ENCODE measurements at places on chromosomes 7 and 10.

GRCh38 chr10:96439725-96440124 lies 74.0 kb downstream of the TLL2 start:
- no peak for DNase-seq

DNA sequence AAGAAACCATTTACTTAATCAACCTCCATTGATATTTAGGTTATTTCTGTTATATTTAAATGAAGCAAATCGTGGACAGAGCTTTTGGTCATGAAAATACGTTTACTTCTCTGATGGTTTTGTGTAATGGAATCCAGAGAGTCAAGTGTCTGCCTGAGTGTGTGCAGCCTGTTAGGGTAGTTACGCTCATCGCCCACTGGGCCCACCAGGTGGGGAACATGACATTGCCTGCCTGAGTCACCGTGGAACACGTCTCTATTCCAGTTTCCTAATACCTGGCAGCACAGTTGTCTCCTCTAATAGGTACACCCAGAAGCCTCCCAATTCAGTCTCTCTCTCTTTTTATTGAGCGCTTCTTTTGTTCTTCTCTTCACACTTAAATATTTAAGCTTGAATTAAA lies 91.0 kb downstream of the ADCY1 start:
- DNase-seq = no peak

DNA sequence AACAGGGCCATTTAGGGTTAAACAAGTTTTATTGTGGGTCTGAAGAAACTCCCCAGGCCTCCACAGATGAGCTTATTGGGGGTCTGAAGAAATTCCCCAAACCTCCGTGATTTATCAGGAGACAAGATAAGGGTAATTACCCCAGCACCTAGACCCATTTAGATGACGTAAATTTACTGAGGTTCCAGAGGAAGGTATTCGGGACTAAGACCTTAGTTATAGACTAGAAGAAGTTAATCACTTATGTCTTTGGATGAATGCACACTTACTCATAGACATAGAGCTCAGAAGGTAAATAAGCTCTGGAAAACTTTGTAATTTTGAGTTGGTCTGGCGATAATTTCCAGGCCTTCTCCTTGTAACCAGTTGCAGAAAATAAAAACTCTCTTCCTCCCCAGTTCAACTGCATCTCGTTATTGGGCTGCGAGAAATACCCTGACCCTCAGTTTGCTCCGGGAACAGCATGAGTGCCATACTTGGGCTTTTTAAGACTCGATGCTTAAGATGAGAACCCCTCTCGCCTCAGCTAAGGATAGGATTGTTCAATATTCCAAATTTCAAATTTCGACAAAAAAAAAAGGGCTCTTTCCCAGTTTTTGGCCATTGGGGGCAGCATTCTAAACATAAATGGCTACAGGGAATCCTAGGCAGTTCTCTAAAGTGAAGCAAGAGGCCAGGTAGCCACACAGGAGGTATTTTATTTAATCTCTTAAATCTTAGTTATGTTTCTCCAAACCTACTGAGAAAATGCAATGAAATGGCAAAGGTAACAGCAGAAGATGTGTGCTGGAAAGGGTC lies 74.7 kb upstream of the PFKP start:
- DNase-seq = no peak

DNA sequence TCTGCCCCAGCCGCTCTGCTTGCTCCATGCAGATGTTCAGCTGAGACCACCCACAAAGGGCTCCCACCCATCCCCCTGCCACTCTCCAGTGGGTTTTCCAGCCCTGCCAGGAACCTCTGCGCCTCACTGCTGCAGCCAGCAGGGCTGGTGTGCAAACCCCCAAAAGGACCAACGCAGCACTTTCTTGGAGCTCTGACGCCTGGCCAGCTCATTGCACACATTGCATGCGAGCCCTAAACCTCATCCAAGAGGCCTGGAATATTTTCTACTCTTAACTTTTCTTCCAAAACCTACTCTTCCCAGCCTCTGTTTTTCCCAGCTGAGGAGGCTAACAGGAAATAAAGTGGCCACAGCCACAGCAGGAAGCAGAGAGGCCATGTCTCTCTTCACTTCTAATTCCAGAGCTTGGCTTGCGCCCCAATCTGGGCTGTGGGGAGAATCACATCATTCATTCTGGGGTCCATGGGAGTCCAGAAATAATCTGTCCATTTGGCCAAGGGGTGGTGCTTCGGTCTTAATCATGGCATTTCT lies 4.6 kb upstream of the FAM170B start:
- DNase-seq = no peak

DNA sequence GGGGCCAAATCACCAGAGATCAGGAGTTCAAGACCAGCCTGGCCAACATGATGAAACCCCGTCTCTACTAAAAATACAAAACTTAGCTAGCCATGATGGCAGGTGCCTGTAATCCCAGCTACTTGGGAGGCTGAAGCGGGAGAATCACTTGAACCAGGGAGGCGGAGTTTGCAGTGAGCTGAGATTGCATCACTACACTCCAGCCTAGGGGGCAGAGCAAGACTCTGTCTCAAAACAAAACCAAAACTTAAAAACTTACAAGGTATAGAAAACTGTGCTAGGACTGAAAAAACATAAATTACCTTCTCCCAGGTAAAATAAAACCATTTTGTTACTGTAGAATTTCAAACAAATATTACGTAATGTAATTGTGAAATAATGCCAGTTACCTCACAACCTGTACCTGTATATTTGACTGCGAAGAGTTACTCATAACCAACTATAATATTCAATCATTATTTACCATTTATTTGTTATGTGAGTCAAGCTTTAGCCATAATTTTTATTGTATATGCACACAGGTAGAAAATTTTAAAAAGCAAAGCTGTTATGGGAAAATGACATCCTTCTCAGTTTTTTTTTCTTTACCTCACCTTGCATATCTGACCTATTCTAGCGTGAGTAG lies 180.9 kb downstream of the SEMA3A start:
- DNase-seq = no peak

DNA sequence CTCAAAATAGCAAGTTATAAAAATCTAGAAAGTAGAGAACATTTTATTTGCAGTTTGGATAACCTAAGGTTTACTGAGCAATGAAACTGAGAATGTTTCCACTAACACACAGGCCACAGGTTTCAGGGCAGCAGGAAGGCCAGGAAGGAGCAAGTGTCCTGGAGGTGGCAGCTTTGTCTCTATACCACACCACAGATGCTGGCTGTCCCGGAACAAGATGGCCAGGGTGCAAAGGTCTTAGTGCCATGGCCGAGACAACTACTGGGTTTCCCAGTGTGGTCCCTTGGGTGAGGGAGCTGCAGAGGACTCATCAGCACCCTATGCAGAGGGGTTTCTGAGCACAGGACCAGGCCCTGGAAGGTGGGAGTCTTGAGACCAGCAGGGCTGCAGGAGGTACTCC lies 92.0 kb downstream of the CTBP2 start:
- DNase-seq = no peak

DNA sequence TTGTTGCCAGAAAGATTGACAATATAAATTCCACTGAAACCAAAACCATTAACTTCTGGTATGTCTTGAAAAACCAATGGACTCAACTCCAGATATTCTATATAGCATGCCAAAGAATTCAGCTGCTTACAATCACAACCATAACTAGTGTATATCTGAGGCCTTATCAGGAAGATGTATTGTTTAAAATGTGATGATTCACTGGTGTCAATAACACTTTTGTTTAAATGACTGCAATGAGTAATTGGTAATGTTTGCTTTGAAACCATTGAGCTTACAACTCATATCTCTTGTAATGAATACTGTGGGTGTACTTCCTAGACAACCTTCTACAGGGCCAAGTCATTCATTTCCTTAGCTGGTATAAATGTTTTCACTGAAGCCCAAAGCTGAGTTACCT lies 727.9 kb upstream of the KCND2 start:
- DNase-seq = no peak

DNA sequence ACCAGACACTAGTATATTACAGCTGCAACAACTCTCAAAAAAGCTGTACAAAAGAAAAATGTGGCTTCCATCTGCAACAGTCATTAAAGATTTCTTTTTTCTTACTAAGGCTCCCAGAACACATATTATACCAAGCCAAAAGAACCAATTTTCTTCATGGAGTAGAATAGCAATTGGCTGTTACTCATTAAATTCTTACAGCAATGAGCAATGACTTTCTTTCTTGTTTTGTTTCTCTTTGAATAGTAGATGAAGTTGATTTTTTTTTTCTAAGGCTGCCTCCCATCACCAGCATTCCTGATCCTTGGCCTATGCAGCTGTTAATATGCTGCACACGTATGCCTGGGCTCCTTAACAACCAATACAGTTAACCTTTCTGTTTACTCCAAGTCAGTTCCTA lies 36.6 kb upstream of the SPOCK2 start:
- no peak for DNase-seq

DNA sequence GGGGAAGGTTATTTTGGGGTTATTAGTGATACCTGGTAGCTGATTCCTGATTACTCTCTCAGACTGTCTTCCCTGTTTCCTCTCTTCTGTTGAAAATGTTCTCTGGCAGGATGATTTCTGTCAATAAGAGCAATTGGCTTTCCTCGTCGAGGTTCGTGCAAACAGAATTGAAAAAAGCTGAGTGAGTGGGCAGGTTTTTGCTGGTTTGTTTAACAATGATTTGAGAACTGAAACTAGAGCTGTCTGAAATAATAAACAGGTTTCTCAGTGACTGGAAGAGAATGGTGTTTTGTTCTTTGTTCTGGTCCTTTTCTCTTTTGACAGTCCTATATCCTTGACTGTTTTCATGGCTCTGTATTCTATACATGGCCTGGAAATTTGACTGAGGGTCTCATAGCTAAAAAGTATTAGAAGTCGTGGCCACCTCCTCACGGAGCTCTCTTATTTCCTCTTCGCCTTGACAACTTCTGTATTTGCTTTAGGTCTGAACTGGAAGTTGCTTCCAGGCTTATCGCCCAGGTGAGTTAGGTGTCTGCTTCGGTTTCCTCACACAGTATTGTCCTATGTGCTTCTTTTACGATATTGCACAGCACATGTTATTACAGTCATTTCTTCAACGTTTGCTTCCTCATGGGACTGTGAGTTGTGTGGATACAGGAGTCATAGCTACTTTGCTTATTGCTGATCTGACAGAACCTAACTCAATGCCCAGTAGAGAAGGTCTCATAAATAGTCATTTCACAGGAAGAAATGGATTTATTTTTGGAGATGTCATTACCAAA lies 403.6 kb downstream of the NRG3 start:
- DNase-seq = no peak

DNA sequence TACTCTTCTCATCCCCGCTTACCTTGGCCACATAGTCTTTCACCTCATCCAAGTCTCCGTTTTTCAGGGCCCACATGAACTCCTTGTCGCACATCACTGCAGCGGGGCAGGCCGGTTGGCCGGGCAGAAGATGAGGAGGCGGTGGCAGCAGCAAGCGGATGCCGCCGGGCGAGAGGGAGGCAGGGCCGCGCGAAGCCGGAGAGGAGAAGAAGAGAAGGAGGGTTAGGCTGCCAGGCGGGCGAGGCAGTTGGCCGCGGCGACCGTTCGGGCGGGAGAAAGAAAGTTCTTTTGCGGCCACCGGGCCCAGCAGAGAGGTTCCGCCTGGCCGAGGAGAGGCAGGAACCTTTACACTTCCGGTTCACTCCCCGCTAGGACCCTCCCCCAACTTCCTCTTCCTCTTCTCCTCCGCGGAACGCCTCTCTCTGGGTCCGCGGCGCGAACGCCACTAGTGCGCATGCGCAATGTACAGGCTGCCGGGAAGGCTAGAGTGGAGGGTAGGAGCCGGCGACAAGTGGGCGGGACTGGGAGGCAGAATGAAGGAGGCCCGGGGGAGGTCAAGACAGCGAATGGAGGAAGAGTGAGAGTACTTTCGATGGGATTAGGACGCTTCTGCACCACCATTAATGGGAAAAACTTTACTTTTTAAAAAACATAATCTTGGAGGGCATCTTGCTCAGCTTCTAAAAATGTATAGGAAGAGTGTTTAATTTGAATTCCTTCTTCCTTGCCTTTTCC lies at the start of gene MTPN:
Gene MTPN (minus strand): TSS at position 353 of the 735 bp plus-strand sequence. CDS start 259 bp downstream, at position 94.
- peak; percentile 98 for DNase-seq

DNA sequence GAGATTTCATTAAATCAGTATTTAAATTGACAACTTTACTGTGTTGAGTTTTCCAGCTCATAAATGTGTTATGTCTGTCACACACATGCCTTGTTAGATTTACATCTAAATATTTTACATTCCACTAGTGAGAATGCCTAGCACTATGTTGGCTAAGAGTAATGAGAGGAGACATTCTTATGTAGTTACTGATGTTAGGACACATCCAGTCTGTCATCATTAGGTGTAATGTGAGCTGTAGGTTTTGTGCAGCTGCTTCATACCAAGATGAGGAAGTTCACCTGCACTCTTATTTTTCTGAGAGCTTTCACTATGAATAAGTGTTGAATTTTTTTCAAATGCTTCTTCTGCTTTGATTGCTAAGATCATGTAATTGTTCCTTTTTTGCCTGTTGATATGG lies 218.0 kb upstream of the IGFBP3 start:
- DNase-seq = no peak

GRCh38 chr10:120131183-120131582 lies 238.7 kb downstream of the SEC23IP start:
- DNase-seq = no peak

GRCh38 chr7:27193335-27194001 lies 6.4 kb downstream of the HOXA13 start:
- DNase-seq = no peak

DNA sequence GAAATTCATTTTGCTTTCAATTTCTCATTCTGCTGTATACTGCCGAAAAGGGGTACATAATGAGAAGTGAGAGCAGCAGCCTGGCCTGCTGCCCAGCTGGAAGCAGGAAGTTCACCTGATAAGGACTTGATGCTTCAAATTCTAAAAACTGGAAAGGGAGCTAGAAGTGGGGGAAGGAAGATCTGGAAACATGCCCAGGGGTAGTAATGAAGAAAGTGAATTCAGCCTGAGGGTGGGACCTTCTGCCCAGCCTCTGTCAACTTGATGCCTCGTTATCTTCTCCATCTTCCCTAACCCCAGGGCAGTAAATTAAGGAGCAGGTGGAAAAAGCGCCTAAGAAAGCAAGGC lies 69.4 kb downstream of the ARMH3 start:
- peak; percentile 49 for DNase-seq

DNA sequence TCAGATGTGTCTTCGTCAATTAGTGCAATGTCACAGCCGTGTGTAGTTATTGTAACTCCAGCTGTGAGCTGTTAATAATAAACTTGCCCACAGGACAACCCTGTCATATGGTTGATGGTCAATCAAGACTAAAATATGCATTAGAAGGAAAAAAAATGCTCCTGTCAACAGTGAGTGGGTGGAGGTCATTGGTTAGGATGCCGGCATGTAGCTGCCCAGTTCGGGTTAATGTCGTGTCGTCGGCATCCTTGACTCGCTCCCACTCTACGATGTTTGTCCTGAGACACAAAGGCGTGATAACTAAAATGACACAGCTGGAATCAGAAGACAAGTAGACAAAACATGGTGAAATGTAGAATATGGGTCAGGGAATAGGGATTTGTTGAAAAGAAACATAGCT lies 442.8 kb upstream of the NPVF start:
- DNase-seq = no peak
